ENCODE measurements at places on chromosomes 13 and 19.

DNA sequence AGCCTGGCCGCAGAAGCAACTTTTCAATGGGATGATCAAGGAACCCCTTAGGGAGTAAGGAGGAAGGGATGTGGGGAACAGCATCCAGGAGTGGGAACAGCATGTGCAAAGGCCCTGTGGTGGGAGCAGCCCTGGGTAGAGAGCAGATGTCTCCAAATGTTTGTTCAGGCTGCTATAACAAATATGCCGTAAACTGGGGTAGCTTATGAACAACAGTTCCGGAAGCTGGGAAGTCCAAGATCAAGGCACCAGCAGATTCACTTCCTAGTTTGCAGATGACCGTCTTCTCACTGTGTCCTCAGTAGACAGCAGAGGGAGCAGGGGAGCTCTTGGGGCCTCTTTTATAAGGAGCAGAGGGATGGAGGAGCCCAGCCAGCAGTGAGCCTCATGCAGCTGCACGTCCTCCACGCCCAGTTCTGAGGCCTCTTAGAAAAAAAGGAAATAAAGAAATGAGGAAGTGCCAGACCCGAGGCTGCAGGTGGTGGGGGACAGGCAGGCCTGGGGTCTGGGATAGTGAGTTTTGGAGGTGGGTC, 4.2 kb upstream of the LRRC25 start:
- DNase-seq, result no peak

DNA sequence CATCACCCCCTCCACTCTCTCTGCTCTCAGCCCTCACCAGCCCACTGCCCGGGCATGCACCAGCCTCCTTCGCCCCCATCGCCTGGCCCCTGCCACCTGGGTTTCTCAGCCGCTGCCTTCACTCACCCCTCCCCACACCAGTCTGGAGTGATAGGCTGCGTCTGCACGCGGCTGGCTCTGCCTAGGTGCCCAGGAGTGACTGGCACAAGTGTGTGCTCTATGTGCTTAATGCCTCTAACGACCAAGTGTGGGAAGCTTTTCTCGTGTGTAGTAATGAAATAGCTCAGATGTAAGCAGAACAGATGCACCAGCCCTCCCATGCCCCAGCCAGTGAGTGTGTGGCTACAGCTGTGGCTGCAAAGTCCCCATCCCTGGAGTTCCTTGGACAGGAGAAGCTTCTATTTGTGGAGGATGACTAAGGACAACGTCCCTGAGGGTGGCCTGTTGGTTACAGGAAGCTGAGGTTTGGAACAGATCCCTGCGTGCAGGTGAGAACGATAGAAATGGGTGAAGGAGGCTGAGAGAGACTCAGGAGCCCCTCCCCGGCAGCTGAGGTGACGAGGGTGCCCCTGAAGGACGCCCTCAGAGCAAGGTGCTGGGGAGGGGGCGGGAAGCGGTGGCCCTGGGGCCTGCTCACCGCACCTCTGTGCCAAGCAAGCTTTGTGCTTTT, 35.6 kb downstream of the ATP11A start:
- DNase-seq, result no peak

DNA sequence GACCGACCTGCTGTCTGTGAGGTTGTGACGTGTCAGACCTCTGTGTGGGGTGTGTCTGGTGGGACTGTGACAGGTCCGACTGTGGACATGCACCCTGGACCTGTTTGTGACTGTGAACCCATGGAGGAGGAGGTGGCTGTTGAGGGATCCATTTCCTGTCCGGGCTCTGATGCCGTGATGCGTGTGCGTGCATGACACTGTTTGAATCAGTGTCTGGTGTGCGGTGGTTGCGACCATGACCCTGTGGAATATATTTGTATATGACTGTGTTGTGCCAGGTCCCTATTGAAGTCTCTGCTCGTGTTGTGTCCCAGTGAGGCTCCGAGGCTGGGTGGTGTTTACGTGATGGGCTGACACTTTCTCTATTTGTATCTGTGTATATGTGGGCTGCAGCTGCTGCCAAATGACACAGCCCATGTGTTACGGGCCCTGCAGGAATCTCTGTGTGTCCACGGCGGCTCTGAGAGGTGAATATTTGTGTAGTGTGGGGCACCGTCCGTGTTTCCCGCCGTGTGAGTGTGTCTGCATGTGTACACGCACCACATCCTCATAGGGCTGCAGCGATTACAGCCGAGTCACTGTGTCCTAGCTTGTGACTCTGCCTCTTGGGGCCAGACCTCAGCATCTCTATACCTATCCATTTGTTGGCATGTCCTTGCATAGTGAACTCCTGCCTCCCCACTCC, 18.3 kb downstream of the CCDC97 start:
- DNase-seq, result peak; percentile 48

DNA sequence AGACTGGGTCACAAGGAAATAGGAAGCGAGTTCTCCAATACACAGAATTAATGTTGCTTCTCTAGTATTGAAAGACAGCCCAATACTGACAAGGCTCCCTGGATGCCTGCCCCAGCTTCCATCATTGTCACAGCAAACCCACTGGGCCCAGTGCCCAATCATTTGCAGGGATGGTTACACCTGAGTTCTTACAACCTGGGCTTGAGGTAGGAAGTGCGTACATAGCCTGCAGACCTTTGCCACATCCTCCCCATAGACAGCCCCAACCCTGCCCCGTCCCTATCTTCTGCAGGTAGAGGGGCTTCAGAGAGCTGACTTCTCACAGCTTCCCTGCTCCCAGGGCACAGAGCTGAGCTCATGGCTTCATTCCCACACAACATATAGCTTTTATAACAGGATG, 108.1 kb upstream of the UBL3 start:
- DNase-seq, result no peak

DNA sequence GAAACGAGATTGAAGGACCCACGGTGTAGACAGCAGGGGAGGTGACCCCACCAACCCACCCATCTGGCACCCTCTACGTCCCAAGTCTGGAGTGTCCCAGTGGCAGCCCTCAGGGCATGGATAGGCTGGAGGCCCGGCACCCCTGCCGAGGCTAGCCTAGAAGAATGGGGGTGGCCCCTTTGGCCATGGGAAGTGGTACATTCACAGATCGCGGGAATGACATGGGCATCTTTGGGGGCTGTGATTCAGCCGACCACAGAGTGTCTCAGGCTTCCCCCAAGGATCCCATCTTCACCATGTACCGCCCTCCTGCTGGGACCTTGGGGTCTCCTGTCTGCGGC, 11.3 kb upstream of the MKNK2 start:
- DNase-seq, result no peak

- no peak for DNase-seq
These were observed 1.8 kb downstream of the ETHE1 start for GRCh38 chr19:43524922-43525835.

- no peak for DNase-seq
These were observed 3.7 kb downstream of the TNFSF9 start for GRCh38 chr19:6534451-6535093.

DNA sequence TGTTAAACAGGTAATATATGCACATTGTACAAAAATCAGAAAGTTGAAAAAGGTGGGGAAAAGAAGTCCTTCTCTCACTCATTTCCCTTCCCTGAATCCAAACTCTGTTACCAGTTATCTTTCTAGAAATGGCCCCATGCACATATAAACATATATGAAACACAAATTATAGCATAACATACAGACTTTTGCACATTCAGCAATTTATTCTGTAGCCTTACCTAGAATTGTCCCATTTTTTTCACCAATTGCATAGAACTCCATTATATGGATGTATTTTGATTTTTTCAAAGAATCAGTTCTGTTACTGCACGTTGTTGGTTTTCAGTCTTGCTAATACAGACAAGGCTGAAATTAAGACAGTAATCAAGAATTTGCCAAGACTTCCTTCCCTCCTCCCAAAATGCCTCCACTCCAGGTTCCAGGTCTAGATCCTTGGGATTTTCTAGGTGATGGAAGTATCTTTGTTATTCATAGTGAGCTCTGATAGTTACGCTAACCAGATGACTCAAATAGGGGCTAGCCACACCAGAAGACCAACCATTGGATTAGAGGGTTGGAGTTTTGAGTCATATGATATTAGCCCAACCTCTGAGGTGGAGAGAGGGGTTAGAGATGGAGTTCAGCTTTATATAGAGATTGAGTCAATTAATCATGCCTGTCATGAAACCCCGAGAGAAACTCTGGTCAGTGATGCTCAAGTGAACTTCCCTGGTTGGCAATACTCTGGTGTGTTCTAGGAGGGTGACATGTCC, 30.7 kb downstream of the GPR180 start:
- DNase-seq, result no peak

DNA sequence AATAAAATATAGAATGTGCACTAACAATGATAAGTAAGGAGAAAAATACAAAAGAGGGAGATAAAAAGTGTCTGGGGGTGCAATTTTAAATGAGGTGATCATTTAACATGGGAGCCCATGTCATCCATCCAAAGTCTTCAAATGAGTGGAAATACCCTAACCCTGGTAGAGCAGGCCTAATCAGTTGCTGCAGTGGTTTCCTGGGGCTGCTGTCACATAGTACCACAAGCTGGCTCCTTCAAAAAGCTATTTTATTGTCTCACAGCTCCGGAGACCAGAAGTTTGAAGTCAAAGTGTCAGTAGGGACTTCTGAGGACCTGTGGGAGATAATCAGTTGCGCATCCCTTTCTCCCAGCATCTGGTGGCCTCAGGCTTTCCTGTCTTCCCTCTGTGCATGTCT, 717.9 kb downstream of the DIAPH3 start:
- DNase-seq, result no peak

DNA sequence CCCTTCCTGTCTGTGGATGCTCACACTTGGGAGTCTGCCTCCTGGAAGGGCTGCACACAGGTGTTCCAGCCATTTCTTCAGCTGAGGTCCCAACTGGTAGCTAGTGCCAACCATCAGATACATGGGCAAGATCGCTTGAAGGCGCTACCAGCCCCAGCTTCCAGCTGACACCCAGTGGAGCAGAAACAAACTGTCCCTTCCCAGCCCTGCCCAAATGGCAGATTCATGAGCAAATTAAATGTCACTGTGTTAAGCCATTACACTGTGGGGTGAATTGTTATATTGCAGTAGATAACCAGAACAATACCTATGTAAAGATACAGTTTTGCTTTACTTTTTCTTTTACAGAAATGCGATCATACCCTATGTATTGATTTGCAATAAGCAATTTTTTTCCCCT, 17.6 kb downstream of the ING1 start:
- DNase-seq, result no peak

GRCh38 chr13:93450191-93450621, 223.6 kb downstream of the GPC6 start:
- no peak for DNase-seq

GRCh38 chr13:107138486-107138885, 570.5 kb upstream of the ARGLU1 start:
- no peak for DNase-seq

GRCh38 chr19:2246014-2246620, 3.0 kb upstream of the AMH start:
- no peak for DNase-seq

DNA sequence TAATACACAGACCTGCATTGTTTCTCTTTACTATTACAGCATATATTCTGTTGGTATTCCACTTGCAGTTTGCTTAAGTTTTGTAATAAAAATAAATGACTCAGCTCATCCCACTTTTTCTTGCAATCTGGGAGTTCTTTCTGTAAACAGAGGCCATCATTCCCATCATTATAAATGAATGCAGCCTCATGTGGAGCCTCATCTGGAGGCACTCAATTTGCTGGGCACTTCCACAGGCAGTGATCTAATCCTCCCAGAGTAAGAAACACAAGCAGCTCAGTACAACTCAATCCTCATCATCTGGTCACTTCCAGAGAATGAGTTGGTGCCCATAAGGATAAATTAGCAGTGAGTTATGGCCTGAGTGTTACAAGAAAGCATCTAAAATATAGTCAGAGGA, 2801.9 kb downstream of the PCDH9 start:
- no peak for DNase-seq

GRCh38 chr13:112840472-112841302, 128.3 kb upstream of the MCF2L start:
- DNase-seq, result no peak

- no peak for DNase-seq
These were observed 1.1 kb downstream of the SLITRK1 start for GRCh38 chr13:83881140-83881684.

- no peak for DNase-seq
These were observed 6.0 kb upstream of the TEX30 start for GRCh38 chr13:102779436-102780159.

GRCh38 chr13:57630661-57631595, 616 bp upstream of the PCDH17 start:
- DNase-seq, result no peak

- no peak for DNase-seq
These were observed 123.2 kb upstream of the SLC7A1 start for GRCh38 chr13:29718694-29719093.

GRCh38 chr19:23318143-23318542, 67.9 kb upstream of the ZNF724 start:
- no peak for DNase-seq

- DNase-seq, result no peak
These were observed 4.9 kb downstream of the SLAIN1 start for GRCh38 chr13:77702366-77702765.

DNA sequence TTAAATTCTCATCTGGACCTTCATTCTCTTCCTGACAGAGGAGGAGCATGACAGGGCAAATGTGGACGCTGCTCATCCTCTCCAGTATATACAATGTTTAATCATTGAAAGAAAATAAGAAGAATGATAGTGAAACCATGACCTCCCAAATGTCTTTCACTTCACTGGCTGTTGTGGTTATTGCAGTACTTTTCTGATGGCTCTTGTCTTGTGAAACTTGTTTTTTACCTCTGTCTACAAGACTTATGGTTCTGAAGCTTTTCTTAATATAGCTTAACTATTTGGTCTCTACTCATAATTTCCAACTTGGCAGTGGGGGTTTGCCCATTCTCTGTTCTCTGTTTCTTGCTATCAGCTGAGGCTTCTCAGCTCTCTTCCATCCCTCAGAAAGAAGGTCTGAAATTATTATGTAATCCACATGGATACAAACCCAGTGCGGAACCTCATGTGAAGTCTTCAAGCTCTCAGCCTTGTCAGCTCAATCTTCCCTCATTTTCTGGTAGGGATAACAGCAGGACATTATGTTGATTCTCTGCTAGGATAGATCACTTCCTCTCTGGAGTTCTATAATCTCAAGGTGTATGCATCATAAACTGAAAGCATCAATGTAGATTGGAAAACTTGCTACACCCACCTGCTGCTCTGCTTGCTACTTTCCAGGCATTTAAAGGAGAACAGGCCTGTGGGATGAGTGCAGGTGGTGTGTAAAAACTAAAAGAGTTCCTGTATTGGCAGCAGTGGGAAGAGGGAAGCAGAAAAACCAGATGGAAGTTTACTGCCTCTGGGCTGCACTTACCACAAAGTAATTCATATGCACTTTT, 250.3 kb upstream of the HTR2A start:
- no peak for DNase-seq

GRCh38 chr13:96428911-96429310, 339.0 kb downstream of the HS6ST3 start:
- DNase-seq, result no peak

DNA sequence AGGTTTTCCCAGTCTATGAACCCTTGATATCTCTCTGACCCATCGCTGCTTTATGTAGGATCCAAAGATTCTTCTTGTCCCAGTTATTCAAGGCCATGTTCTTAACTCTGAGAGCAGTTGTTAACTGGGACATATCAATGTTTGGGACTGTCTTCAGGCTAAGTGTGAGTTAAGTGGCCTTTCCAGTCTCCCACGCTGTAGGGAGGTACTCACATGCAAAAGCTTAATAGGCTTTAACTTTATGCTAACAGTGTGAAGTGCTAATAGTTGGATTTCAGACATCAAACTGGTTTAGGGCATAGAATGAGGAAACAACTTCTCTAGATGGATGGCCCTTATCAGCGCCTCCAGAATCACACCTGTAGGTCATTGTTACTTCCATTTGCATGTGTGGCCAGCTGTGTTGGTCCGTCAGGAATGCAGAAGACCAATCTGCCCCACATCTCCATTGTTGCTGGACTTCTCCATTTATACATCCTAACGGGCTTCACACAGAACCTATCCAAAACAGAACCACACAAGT, 104.7 kb upstream of the MBNL2 start:
- DNase-seq, result no peak

GRCh38 chr13:100610391-100611347, 22.1 kb upstream of the GGACT start:
- DNase-seq, result no peak
